NCI-H2029 treated with DMSO at 0.1 percent for 48 hours (cell line): ENCODE measurements at places on chromosomes 4 and X.
A peak's percentile ranks its signal among the peaks of the same experiment; 100 is the strongest.

DNA sequence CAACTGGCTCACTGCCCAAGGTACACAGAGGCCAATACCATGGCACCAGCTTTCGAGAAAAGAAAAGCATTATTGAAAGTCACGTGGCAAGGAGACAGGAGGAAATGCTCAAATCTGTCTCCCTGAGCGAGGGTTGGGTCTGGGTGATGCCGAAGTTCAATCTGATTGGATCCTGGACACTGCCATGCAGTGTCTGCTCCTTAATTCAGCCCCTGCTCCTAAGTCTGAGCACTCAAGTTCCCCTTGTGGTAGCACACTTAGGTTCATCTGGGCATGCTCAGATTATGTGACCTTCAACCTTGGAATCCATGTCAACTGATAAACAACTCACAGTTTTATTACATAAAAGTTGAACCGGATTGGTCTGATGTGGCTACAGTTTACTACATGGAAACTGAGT lies 512.6 kb upstream of the GALNT7 start:
- no peak for DNase-seq

GRCh38 chr4:74625981-74626380 lies 168.3 kb downstream of the BTC start:
- no peak for DNase-seq

DNA sequence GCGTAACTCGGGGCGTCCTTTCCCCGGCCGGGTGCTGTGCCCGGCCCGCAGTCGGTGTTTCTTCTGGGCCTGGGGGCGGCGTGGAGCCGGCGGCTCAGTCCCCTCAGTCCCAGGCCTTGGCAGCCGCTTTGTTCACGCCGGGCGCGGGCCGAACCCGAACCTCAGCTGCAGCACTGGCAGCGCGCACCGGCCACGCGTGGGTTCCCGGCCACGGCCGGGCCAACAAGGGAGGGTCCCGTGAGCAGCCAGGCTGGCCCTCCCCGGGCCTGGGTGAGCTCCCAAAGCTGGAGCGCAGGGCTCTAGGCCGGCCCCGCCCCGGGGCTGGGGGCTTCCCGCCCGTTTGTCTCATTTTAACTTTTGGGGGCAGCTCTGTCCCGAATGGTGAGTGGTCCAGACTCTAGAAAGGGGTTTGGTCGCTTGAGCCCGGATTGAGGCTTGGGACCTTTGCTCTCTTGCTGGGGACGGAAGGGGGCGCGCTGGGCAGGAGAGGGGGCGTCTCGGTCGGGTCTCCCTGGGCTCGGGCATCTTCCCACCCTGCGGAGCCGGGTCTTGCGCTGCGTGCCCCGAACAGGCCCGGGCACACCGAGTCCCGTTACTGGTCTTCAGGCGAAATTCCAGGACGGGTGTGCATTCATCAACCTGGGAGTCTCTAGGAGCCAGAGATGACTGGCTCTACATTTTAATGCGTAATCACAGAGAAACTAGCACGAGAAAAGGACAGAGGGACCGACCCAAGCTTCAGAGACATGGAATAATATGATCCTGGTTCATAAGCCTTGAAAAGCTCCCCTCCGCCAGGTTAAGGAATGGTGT lies 177.1 kb downstream of the CBR4 start:
- DNase-seq: no peak

- DNase-seq: no peak
Measured at GRCh38 chr4:71185037-71185436, 153.8 kb upstream of the SLC4A4 start.

- DNase-seq: peak; percentile 15
Measured at GRCh38 chr4:85929961-85930665, 429.7 kb downstream of the MAPK10 start.

GRCh38 chrX:96764864-96765263 lies 80.2 kb downstream of the DIAPH2 start:
- DNase-seq: no peak

DNA sequence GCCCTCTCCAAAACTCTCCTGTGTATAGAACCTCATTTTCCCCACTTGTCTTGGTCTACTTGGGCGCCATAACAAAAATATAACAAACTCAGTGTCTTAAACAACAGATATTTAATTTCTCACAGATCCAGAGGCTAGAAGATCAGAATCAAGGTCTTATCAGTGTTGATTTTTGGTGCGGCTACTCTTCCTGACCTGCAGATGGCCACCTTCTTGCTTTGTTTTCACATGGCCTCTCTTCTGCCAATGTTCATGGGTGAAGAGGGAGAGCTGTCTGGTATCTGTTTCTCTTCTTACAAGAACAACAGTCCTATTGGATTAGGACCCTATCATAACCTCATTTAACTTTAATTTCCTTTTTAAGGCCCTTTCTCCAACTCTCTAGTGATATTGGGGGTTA lies 177.3 kb downstream of the PABPC4L start:
- no peak for DNase-seq

GRCh38 chr4:11675051-11675800 lies 246.5 kb upstream of the HS3ST1 start:
- DNase-seq: no peak

- no peak for DNase-seq
Measured at GRCh38 chr4:74503580-74503979, 58.6 kb downstream of the AREG start.

DNA sequence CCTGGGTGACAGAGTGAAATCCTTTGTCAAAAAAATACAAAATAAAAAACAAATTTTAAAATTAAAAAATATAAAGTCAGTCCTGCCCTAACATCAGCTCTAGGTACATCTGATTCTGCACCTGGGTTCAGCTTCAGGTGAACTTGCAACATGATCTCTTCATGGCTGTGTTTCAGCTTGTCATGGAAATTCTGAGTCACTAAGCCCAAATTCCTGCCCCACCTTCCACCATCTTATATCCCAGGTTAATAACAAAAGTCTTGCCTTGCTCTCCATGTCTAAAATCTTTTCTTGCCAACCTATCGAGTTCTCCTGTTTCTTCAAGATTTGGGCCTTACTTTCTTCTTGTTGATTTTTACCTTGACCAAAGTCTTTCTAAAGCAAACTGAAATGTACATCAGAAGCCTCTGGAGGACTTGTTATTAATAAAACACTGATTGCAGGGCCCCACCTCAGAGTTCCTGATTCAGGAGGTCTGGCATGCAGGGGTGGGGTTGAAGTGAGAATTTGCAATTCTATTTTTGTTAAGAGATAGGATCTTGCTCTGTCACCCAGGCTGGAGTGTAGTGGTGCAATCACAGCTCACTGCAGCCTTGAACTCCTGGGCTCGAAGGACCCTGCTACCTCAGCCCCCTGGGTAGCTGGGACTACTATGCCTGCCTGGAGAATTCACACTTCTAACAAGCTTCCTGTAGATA lies 125.8 kb upstream of the VCX3A start:
- no peak for DNase-seq

GRCh38 chrX:154748712-154749339 lies 2.1 kb downstream of the GAB3 start:
- DNase-seq: no peak

DNA sequence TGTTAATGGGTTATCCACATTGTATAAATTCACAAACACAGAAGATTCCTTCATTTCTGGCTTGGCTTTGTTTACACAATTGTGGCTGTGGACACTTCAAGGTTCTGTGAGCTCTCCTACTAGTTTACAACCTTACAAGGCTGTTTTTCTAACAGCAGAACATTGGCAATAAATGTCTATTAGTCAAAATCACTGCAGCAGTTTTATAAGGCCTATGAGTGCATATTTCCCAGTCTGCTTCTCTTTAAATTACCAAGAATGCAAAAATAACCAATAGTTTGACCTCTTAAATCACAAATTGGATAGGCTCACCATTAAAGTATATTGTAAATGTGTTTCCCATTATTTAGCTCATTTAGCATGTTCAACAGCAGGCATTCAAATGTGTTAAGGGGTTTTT lies 239.2 kb downstream of the DKK2 start:
- DNase-seq: no peak

DNA sequence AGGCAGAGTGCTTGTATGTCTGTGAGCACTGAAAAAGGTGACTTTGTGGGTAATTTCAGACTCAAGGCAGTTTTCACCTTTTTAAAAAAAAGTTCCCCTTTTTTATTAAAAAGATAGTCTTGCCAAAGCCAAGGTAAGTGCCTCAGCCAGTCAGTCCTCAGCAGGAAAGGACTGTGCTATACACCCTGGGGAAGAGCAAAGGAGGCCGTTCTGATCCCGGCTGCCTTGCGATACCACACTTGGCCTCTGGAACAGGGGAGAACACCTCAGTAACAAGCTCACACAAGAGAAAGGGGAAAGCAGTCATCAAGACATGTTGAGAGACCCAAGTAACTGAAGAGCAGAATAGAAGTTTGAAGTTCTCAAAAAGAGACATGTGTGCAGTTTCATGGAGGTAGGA lies 541.7 kb downstream of the BCOR start:
- DNase-seq: no peak

- DNase-seq: peak; percentile 47
Measured at GRCh38 chr4:13544606-13545393, 492 bp upstream of the NKX3-2 start.

- DNase-seq: no peak
Measured at GRCh38 chr4:165779950-165780670, 92.9 kb upstream of the TLL1 start.

- no peak for DNase-seq
Measured at GRCh38 chr4:184536065-184536880, 61.9 kb upstream of the IRF2 start.

GRCh38 chr4:189001283-189001970 lies 862.2 kb downstream of the TRIML1 start:
- DNase-seq: no peak

DNA sequence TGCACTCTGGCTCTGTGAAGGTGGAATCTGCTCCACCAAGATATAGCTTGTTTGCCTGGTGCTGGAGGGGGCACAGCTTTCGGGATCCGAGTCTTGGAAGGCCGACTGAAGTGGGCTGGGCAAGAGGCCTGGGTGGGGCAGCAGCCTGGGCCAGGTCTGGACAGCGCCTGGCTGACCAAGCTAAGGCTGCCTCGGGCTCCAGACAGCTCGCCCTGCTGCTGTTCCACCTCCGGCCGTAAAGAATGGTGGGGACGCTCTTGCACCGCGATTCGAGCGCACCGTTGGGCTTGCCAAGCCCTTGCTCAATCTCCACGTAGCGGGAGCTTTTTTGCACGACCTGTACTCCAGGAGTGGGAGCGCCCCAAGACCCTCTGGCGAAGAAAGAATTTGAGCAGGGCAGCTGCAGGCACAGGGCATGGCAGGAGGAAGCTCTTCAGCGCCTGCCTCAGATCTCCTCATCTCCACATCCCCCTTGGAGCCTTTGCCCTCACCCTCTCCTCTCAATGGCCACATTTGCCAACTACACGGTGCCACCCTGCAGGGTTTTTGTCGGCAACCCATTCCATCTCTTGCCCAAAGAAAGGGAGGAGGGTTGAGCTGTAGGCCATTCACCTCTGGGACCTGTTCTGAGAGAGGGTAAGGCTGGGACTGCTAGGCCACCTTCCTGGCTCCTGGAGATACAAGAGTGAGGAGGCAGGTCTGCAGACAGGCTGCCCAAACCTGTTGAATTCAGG lies 18.9 kb downstream of the CNGA2 start:
- DNase-seq: peak; percentile 2

DNA sequence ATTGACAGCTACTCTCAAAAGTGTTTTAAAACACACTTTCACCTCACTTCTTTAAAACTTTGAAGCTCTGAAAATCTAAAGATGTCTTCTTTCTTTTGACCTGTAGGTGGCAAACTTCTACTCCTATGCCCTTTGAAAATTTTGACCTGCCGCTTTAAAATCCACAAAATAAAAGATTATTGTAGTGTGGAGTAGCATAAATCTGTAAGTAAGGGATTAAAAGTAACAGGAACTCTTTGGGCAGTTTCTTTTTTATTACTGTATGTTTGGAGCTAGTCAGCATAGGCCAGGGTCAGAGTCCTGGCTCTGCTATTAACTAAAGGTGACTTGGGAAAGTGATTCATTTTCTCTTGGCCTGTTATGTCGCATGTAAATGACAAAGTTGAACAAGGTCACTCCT lies 25.5 kb downstream of the BBS12 start:
- DNase-seq: peak; percentile 11

- no peak for DNase-seq
Measured at GRCh38 chr4:26071688-26072087, 157.7 kb downstream of the SMIM20 start.

- DNase-seq: no peak
Measured at GRCh38 chr4:57044996-57045395, 65.2 kb downstream of the IGFBP7 start.

- no peak for DNase-seq
Measured at GRCh38 chr4:105343146-105343931, 130.5 kb downstream of the PPA2 start.

DNA sequence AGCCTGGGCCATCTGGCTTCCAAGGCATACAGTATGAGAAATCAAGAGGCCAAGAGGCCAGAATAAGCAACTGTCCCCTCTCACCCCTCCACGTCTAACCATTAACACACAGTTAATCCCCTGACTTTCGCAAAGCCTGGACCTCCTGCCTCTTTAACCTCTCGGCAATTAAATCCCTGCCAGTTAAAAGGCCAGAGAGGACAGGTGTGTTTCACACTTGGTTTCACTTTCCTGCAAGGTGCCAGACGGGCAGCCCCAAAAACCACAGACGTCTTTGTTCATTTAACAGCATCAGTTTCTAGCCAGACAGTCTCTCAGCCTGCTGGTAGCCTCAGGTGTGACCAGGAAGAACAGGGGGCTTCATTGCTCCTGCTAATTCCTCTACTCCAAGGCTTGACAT lies 91.1 kb upstream of the KIT start:
- DNase-seq: peak; percentile 48

DNA sequence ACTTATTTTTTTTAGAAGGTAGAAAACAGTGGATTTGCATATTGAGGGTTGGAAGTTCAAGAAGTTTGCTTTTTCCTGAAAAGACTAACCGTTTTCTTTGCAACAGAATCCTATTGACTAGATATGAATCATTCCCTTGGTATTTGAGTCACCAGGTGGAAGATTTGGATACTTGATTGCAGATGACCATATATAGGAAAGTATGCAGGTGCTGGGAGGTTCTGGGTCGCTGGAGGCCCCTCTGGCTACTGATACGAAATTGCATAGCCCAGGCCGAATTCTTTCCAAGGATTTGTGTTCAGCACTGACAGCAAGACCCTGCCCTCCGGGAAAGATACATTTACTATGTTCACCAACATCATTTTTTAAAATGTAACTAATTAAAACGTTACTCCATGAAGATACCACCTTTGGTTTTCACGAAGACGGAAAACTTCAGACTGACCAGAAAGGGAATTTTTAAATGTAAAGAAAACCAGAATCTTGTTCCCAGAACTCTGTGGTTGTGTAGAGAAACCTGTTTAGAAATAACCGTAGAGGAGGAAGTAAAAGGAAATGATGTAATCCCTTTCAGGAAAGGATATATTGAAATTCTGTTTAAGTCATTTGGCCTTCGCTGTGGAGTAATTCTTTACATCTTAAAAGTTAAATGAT lies 946 bp downstream of the ANXA3 start:
- DNase-seq: no peak

GRCh38 chr4:2846172-2846571 lies 2.5 kb downstream of the ADD1 start:
- no peak for DNase-seq
